ENCODE measurements at places on chromosomes 16 and 17.

DNA sequence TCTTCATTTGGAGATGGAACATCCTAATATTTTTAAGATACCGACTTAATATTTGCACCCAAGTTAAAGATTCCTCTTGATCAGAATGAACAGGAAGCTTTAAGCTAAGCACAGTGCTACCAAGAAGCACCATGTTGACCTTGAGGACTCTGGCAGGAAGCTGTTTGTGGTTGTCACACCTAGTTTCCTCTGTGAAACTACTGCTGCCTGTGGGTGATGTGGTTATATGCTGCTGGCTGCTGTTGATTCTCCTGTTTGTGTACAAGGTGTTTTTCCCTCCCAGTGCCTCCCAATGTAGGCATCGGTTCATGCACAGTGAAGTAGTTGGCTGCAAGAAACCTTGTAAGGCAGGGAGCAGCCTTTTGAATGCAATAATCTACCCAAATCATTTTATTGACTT, 23.4 kb downstream of the RBL2 start:
- DNase-seq = no peak

GRCh38 chr17:40793832-40794231, 5.9 kb downstream of the KRT28 start:
- DNase-seq = no peak

DNA sequence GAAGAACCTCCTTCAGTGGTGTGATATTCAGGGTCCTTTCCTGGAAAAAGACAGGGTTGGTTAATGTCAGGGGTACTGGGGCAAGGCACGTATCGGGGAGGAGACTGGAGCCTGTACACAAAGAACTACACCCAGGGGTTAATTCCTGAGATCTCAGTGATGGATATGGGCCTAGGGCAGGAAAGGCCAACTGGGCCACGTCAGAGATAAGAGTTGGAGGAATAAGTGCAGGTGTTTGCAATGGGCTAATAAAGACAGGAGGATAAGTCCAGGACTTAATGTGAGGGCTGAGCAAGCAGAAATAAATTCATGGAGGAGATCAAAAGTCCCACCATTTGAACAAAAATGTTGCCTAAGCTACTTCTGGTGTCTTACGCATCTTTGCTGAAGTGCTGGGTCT, 10.4 kb upstream of the HERPUD1 start:
- DNase-seq = no peak

DNA sequence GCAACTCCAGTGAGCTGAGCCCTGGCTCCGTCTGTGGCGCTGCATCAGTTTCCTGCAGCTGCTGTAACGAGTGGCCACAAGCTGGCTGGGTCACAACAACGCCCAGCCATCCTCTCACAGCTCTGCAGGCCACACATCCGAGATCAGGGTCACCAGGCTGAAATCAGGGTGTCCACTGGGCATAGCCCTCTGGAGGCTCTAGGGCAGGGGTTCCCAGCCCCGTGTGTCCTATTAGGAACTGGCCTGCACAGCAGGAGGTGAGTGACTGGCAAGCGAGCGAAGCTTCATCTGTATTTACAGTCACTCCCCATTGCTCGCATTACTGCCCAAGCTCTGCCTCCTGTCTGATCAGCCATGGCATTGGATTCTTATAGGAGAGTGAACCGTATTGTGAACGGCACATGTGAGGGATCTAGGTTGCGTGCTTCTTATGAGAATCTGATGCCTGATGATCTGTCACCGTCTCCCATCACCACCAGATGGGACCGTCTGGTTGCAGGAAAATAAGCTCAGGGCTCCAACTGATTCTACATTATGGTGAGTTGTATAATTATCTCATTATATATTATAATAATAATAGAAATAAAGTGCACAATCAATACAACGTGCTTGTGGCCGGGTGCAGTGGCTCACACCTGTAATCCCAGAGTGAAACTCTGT, 176.5 kb downstream of the SEC14L1 start:
- DNase-seq = no peak

DNA sequence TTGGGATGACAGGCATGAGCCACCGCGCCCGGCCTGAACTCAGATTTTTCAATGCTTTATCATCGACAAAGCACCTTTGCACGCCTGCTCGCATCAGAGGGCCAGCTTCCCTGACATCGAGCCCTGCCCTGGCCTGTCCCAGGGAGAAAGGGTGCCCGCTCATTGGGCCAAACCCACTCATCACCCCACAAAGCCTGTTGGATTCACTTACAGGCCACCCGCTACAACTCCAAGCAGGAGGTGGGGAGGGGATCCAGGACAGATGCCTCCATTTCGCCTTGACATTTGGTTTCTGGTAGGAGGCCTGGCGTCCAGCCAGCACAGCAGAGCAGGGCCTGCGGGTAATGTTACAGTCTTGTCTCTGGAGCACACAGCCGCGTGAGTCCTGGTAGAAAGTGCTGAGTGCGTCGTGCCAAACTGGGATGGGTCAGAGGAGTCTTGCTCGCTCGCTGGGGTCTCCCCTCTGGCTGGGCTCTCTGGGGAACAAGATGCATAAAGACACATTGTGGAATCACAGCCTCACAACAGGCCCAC, 19.8 kb downstream of the SMTNL2 start:
- DNase-seq = peak; percentile 60

DNA sequence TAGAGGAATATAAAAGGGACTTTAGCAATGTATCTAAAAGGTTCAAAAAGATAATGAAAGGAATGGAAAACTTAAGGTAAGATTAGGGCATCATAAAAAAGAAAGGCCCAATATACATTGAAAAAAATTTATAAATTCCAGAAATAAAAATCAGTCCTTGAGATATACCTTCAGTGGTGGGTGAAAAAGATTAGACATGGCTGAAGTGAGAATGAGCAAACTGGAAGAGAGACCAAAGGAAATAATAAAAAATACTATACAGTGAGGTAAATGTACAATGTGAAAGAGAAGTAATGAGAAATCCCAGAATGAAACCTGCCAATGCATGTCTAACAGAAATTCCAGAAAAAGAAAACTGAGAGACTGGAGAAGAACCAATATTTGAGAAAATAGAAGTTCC, 42.9 kb upstream of the PMFBP1 start:
- DNase-seq = no peak

DNA sequence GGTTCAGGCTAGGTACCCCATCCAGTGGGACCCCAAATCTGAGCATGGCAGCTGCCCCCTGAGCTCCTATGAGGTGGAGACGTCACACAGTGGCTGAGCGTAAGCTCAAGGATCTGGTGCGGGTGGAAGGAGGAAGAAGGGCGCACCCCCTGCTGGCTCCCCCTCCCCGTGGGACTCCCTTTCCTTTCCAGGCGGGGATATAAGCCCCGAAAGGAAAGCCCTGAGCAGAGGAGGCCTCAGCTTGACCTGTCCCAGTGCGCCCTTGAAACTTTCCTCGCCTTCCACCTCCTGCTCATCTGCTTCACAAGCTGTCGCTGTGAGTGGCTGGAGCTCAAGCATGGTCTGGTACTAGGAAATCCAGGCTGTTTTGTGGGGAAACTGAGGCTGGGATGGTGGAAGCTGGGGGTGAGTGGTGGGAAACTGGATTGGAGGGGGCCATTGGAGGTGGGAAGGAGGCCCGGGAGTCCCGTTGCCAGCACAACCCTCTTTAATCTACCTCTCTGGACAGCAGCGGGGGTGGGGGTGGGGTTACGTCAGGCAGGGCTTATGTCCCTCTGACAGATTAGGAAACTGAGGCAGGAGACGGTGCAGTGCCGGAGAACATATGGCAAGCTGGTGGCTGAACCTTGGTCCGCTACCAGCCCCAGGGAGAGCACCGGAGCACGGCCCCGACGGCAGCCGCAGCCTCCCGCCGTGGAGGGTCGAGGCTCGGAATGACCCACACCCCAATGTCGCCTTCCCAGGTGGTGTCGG, 92.3 kb upstream of the TMEM97 start:
- DNase-seq = no peak

DNA sequence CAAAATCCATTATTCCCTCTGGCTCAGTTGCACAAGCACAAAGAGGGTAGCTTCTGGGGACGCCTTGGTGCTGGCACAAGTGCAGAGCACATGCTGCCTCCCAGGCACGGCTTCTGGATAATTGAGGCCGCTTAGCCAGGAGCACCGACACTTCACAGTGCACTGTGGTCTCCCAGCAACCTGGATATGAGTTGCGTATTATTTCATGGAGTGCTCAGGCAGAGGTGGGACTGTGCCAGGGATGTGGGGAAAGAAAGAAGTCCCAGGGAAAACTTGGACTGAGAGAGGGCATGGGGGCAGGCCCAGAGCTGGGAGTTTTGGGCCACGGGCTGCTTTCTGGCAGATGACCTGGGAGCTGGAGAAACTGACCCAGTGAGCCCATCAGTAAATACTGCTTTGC, 37.5 kb downstream of the MPRIP start:
- DNase-seq = peak; percentile 52

GRCh38 chr17:44355642-44356099, 8.0 kb downstream of the FAM171A2 start:
- DNase-seq = no peak

DNA sequence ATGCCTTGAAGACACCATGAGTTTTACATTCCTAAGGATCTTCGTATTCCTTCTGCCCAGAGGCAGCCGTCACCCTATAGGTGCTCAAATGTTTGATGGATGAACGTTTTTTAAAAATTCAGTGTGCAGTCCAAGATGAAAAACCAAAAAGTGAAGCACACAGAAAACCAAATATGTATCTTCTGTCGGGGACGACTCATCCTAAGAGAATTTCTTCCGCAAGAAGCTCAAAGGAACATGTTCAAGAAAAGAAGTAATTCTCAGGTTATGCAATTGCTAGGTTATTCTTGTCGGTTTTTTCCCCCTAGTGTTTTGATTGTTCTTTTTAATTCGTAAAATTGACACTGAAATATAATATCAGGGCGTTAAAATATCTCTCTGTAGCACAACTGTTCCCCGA, 1.4 kb downstream of the CENPV start:
- DNase-seq = no peak

DNA sequence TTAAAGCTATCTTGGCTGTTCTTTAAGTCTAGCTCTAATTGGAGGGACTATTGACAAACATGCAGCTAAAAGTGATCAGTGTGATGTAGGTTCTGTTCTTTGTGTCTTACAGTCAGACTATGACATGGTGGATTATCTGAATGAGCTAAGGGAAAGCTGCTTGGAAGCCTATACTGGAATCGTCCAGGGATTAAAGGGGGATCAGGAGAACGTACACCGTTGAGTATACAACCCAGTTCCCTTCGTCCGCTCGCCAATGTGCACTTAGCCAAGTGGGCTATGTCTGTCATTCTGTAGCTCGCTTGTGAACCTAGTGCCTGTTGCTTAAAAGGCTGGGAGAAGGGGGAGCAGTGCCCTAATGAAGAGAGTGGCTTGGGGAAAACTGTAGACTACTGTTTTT, 15.8 kb upstream of the TBKBP1 start:
- no peak for DNase-seq

- no peak for DNase-seq
Measured at GRCh38 chr17:50834429-50835300, 721 bp upstream of the WFIKKN2 start.

DNA sequence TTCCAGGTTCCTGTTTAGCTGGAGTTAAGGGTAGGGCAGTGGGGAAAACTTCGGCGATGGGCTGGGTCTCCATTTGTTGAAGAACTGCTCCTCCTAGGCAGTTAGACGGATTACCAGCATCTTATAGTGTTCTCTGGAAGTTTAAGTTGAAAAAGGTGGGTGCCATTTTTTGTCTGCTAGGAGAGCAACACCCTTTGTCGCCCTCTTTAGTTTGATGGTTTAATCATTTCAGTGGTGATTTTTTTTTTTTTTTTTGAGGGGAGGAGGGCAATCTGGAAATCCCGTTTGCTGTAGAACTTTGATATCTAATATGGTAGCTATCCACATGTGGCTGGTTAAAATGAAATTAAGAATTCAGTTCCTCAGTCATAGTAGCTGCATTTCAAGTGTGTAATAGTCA, 4.1 kb downstream of the UBFD1 start:
- no peak for DNase-seq

GRCh38 chr16:64724339-64724738, 397.5 kb downstream of the CDH11 start:
- no peak for DNase-seq

GRCh38 chr16:23534868-23535860, 22.0 kb downstream of the EARS2 start:
- no peak for DNase-seq

DNA sequence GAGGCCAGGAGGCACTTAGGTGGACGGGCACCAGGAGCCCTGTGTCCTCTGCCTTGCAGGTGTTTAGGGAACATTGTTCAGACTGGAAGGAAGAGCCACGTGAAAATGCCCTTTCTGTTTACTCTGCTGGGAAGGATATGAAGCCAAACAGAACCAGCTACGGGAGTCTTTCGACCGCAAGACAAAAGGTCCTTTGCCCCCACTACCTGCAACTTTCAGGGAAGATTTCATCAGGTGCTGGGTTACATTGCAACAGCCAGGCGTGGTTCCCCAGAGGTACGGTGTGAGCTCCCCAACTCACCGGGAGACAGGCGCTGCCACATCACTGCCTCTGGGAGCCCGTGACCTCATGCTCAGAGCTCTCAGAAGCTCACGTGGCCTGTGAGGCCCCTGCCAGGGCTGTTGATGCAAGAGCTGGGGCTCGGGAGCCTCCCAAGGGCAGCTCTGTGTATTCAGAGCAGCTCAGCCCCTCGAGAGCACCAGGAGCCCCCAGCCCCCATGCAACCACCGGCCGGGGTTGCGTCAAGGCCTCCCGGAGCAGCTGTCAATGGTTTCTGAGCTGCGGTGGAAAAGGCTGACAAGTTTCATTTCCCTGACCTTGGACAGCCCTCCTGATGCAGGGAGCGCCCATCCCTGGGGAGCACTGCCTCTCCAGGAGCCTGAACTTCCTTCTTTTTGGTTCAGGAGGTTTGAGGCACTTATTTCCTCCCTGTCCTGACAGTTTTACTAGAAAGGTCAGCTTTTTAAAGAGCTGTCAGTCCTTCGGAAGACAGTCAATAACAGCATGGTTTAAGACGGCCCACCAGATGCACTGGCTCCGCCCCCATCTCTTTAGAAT, 42.1 kb downstream of the TBC1D16 start:
- peak; percentile 91 for DNase-seq

- no peak for DNase-seq
Measured at GRCh38 chr17:50672831-50673551, 34.7 kb downstream of the ANKRD40 start.

- no peak for DNase-seq
Measured at GRCh38 chr16:24955975-24956731, 59.0 kb downstream of the ARHGAP17 start.
